ENCODE measurements at places on chromosomes 7 and 10.

GRCh38 chr7:69047151-69047754 lies 551.0 kb upstream of the AUTS2 start:
- no peak for DNase-seq

DNA sequence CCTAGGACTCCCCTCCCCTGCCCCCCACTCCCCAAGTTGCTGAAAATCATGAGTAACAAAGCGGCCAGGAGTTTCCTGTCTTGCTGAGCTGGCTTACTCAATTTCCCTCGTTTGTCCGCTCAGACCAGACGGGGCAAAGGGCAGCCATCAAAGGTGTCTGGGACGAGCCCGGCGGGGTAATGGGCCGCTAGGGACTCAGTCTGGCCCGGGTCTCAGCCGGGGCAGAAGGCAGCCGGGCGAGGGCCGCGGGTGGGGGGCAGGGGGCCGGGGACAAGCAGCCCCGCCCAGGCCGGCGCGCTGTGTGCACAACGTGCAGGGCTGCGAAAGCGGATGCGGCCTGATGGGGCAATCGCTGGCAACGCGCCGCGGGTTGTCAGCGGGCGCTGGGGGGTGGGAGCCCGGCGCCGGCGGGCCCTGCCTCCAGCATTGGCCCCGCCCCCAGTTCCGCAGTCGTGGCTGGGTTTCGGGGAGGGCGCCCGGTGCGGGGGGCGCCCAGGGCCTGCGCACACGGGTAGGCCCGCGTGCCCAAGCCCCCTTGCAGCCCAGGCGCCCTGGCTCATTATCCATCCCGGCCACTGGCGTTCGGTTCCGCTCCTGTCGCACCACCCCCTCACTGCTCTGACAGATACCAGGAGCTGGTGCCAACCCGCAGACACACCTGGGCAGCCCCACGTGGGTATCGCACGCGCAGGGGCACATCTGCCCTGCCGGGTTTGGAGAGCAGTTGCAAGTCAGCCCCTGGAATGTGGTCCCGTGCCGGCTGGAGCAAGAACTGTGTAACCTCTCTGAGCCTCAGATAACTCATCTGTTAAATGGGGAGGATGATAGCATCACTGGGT lies 35.1 kb downstream of the DNAJB12 start:
- DNase-seq, result peak; percentile 94

DNA sequence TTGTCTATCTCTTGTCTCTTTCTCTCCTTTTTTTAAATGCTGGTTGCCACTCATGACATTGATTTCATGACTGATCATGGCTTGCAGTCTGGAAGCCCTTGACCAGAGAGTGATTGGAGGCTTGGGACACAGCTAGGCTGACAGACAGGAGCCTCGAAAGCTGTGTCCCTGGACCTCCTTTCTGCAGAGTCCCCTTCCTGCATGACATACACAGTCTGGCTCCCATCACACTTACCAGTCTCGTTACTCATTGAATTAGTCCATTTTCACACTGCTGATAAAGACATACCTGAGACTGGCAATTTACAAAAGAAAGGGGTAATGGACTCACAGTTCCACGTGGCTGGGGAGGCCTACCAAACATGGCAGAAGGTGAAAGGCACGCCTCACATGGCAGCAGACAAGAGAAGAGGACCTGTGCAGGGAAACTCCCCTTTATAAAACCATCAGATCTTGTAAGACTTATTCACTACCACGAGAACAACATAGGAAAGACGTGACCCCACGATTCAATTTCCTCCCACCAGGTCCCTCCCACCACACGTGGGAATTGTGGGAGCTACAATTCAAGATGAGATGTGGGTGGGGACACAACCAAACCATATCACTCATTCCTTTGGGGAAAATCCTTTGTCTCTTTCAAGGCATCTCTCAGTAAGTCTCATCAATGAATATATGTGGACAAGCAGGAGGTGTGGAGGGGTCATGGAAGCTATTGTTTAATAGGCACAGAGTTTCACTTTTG lies 102.3 kb downstream of the TBXAS1 start:
- no peak for DNase-seq

- DNase-seq, result no peak
Measured at GRCh38 chr10:77649333-77650331, 12.0 kb upstream of the KCNMA1 start.

DNA sequence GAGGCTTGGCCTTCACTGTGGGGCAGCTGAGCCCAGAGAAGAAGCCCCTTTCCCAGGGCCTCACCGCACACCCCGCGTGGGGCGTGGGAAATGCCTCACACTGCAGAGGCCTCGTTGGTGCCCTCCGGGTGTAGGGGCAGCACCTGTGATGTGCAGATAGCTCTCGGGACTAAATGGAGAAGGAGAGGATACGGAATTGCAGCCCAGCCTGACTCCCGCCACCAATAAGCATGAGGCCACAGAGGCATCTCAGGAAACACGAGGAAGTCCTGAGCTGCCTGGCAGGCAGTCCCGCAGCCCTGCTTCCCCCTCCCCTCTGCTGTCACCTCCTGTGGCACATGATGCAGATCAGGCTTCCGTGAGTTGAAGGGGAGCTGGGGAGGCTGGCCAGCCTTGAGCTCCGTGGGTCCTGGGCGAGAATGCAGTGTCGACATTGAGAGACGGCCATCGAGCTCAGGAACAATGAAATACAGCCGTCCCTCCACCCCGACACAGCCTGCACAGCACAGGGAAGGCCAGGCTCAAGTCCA lies 59.6 kb upstream of the PPP2R2D start:
- no peak for DNase-seq

DNA sequence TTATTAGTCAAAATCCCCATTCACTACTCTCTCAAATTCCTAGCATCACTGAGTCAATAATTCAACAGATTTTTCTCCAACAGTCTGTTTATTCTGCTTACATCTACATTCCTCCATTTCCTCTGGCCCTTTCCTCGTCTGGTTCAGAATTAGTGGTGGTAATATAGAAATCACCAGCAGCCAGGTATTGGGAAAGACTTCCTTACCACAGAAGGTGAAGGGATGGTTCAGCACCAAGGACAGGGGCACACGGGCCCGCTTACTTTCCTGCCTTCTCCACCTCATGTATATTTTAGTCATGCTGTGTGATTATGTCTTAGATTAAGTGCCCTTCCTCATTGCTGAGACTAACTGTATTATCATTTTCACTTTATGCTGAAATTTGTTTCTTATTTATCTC lies 70.4 kb upstream of the APBB1IP start:
- DNase-seq, result no peak

DNA sequence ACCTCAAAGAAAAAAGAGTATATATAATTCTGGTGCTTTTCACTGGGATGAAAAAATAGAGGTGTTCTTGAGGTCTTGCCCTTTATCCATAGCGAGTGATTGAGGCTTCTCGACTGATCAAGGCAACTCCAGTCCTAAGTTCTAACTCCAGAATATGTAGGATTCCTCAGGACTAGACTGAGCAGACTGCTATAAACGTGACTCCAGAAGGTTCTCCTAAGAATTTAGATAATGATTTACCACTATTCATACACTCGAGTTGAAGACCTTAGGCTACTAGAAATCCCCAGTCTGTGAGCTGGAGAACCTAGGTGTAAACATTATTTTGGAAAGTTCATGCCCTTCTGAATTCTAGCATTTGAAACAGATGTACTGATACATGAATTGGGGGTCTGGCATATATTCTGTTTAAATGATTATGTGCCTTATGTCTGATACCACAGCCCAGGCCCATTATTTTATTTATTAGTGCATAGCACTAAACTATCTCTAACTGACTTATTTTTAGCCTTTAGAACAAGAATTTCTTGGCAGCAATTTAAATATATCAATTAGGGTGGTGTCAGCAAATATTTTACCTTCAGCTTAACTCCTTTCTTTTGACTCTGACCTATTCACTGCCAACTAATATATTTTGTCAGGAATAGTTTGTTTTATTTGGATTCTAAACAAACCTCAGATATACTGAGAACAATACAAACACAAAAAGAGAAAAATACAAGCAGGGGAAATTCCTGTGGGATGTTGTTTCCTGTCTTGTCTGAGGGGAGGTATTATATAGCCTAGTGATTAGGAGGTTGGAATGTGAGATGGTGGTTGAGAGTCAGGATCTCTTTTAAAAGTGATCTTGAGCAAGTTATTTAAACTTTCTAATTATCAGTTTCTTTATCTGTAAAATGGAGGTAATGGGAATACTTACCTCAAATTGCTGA lies 75.8 kb downstream of the PODXL start:
- DNase-seq, result no peak

DNA sequence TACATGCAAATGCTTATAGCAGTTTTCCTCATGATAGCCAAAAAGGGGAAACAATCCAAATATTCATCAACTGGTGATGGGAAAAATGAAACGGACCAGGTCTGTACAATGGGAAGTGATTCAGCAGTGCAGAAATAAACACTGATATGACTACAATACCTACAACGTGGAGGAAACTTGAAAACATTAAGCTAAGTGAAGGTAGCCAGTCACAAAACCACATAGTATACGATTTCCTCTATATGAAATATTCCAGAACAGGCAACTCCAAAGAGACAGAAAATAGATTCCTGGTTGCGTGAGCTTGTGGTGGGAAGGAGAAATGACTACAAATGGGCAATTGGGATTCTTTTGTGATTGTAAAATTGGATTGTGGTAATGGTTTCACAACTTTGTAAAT lies 263.1 kb upstream of the PITRM1 start:
- no peak for DNase-seq
